ENCODE measurements at places on chromosomes 5 and 9. TPM values are rescaled to one million over a fixed set of nuclear protein-coding genes. Genes with fewer than 3 reads are reported as not detected.

Gene TYRP1
- not detected for total RNA-seq

Gene NIPSNAP3A
- 11.2 TPM for total RNA-seq

Gene APBA1
- 1.2 TPM for total RNA-seq

Gene TMOD1
- total RNA-seq: 1.6 TPM

Gene SPATA31A3
- total RNA-seq: not detected

Gene SOHLH1
- not detected for total RNA-seq

Gene FOXD4L6
- total RNA-seq: not detected

Gene PTPN3
- total RNA-seq: not detected

Gene SAPCD2
- 0.44 TPM for total RNA-seq

Gene FOXD4
- 0.60 TPM for total RNA-seq

Gene ARID3C
- not detected for total RNA-seq

Gene TOR1B
- total RNA-seq: 27.1 TPM

Gene SLC45A2
- not detected for total RNA-seq

Gene C5orf22
- total RNA-seq: 17.1 TPM

Gene PCDHB4
- total RNA-seq: not detected

Data from naive thymus-derived CD8-positive, alpha-beta T cell (primary cell).